ENCODE measurements at places on chromosomes 16 and 17.

- peak; percentile 80 for DNase-seq
Observed at GRCh38 chr17:51166987-51167931, 1.0 kb downstream of the NME2 start.

- no peak for DNase-seq
Observed at GRCh38 chr16:6362321-6362720, 970.3 kb upstream of the RBFOX1 start.

DNA sequence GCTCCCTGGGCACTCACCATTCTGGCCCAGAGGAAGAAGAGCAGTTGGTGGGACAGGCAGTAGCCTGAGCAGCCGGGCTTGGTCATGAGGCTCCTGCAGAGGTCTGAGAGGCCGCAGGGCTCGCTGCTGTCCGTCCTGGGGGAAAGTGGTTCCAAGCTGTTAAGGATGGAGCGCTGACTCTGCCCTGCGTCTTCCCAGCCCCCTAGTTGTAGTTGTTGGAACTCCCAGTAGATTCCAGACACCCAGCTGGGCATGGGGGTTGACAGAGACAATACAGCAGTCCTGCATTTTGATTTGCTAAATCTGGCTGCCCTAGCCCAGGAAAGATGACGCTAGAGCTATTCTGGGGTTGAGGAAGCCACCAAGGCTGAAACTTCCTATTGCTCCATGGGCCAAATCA is 7.3 kb downstream of the C16orf89 start:
- no peak for DNase-seq

GRCh38 chr17:78651554-78651953 is 74.4 kb upstream of the DNAH17 start:
- no peak for DNase-seq

DNA sequence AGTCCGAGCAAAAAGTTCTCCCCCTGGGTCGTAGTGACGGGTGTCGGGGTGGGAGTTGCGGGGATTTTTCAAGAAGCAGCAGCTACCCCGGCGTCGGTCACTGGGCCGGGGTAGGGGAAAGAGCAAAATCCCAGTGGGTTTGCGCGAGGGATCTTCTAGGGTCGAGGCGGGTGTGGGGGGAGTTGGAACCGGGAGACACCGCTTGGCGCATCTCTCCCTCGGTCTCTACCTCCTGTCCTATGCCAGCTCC is 2.3 kb upstream of the UBTF start:
- no peak for DNase-seq

GRCh38 chr17:35981908-35982330 is 622 bp upstream of the CCL16 start:
- DNase-seq: peak; percentile 24

DNA sequence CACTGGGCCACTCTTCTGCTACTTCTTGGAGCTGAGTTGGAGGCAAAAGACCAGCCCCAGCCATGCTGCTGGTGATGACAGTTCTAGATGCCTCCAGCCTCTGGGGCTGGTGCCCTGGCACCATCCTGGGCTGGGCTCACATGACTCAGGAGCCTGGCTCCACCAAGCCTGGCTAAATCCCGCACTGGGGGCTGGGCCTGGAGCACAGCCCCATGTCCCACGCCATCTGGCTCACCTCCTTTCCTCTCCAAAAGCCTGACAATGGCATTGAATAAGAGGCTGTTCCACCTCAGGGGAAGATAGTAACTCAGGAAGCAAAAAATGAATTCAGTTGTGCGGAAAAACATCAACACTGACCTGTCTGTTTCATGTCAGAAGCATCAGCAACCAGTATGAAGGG is 45.1 kb upstream of the MTSS2 start:
- DNase-seq: no peak

DNA sequence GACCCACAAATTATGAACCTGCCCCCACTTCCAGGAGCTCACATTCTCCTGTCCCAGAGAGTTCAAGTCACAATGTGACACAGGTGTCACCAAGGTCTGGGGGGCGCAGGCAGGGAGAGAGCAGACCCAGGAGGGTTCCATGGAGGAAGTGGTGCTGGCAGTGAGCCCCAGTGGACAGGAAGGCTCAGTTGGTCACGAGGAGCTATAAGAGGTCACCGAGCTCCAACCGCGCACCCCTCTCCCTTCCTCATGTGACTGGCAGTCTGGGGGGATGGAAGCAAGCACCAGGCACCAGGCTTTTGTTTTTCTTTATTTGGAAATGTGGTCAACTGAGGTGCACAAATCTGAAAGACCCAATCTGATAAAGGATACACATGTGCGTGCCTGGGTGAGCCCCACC is 2.5 kb downstream of the ITGAD start:
- DNase-seq: no peak

GRCh38 chr16:65289022-65289421 is 167.2 kb upstream of the CDH11 start:
- DNase-seq: no peak

DNA sequence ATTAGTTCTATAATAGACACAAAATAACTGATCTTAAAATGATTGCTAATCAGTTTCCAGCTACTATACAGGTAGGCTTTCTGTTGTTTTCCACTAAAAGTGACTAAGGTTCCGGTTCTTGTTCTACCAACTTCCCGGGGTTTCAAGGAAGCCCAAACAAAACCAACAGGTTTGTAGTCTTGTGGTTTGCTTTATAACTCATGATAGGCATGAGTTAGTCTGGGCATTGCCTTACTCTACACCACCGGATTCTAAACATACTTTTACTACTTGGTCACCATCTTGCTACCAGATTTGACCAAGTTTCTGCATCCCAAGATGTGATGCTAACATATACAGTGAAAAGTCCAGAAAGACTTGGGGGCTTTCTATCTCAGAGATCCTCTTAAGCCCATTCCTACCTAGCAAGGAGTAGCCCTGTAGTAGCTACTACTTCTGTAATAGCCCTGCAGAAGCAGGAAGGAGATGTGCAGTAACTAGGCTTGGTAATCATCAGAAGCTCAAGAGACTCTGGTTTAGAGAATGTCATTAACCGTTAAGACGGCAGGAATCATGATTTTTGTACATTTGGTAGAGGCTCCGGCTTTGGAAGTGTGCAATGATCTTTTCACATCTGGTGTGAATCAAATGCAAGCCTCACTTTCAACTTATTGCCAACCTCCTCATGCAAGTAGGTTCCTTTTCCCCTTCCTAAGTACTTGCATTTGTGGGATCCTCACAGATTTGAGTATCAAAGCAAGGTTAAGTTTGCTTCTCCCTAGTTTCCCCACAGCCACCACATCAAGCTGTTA is 1.6 kb downstream of the FAM117A start:
- peak; percentile 55 for DNase-seq

DNA sequence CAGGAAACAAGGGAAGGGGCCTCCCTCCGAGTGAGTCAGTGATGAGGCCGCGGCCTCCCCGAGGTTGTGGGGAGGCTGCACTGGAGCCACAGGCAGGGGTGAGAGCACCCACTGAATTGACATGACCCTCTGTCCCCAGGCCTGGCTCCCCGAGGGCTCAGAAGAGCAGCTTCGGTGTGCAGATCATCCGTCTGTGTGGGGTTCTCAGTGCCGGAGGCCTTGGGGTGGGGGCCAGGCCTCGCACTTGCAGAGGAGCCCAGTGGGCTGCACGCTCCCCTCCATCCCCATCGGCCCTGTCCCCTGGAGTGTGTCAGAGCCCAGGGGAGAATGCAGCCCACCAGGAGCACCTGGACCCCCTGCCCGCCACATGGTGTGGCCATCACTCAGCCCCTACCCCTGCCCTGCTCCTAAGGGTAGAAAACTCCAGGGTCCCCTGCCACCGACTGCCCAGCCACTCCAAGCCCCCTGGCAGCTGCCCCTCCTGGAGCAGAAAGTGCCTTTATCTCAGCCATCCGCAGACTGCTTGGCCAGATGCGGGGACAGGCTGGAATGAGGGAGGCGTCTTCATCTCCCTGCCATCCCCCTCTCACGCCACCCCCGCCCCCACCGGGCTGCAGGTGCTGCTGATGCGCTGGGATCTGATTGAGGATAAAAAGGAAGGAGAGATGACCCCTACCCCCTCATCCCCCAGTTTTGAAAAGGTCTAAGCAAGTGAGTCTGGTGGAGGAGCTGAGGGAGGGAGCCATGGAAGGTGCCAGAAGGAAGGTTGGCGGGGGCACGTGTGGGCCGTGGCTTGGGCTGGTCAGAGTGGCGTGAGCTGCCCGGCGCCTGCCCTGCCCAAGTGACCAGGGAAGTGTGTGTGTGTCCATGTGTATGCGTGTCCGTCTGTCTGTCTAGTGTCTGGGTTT is 358.3 kb downstream of the SEC14L1 start:
- no peak for DNase-seq

GRCh38 chr16:55035956-55036355 is 105.3 kb downstream of the IRX5 start:
- no peak for DNase-seq

- DNase-seq: no peak
Observed at GRCh38 chr17:59851439-59852375, 41.0 kb downstream of the TUBD1 start.

GRCh38 chr16:63816276-63816675 is 1305.6 kb downstream of the CDH11 start:
- DNase-seq: no peak

- no peak for DNase-seq
Observed at GRCh38 chr17:72822358-72823023, 270.0 kb downstream of the SLC39A11 start.

DNA sequence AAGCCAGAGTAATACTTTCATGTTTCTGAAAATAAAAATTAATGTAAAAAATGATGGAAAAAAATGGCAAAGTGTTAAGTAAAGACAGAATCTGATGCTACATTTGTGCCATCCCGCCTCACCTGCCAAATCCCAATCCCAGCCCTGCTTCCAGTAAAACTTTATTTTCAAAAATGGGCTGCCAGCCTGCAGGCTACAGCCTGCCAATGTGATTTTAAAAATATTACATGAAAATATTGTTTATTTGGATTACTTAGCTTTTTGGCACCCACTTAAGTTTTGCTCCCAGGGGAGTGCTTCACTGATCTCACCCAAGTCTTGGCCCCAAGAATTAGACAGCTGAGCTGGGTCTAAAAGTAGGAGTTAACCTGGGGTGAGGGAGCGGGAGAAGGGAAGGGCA is 112.8 kb downstream of the C16orf78 start:
- DNase-seq: no peak

GRCh38 chr16:79587897-79588296 is 12.6 kb downstream of the MAF start:
- no peak for DNase-seq

DNA sequence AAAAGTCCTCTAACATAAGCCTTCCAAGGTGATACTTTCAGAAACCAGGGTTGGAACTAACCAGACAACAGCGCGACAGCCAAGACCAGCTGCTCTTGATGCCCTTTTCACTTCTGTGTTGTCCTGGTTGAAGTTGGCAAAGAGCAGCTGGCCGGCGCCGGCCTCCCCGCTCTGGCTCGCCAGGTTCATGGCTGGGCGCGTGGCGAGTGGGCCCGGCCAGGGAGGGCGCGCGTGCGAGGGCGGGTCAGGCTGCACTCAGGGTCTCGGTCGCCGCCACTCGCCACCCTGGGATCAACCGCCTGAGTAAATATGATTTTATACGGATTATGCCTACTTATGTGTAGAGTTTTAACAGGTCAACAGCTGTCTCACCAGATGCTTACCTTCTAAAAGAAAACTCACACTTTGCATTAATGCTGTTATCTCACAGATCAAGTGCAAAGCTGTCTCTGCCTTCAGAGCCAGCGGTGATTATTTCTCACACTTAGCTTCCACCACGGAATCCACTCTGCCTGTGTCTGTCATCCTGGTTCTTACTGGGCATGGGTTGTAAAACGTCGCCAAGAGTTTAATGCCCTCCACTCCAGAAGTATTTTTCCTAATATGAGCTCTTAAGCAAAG is 13.5 kb downstream of the KCTD2 start:
- no peak for DNase-seq

DNA sequence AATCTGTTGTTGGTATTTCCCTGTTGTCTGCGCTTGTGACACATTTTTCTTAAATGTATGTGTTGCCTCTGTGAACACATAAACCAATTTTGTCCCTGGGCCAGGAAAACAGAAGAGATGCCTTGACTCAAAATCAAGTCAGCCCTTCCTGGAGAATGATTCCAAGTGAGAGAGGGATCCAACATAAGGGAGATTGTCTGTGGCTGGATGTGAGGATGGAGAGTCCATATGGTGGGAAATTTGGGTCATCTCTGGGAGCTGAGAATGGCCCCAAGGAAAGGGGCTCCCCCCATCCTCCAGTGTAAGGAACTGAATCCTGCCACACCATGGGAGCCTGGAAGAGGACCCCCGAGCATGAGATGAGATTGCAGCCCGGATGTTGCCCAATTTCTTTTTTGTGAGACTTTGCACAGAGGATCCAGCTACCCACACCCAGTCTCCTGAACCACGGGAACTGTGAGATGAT is 13.5 kb downstream of the CRYM start:
- DNase-seq: no peak

DNA sequence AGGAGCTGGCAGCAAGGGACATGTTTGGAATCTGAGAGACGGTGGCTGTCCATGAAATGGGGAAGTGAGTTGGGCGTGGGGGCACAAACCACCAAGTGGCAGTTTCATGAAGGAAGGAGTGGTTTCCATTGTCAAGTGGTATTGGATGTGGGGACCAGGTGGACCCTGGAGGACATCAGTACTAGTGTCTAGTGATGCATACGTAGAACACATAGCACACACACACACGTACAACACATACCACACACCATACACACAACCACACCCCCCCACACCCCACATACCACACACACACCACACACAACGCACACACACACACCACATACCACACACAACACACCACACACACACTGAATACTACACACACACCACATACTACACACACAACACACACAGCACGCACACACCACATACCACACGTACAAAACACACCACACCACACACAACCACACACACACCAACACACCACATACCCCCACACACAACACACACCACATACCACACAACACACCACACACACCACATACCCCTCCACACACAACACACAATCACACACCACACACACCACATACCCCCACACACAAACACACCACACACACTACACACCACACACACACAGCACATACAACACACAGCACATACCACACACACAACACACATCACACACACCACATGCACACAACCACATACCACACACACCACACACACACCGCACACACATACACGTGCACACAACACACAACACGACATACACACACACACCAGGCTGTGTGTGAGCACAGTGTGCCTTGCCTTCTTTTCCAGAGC is 41.1 kb upstream of the GSE1 start:
- peak; percentile 88 for DNase-seq

GRCh38 chr17:37322826-37323561 is 52.8 kb upstream of the C17orf78 start:
- DNase-seq: no peak

GRCh38 chr16:23711785-23712184 is 1.2 kb downstream of the ERN2 start:
- DNase-seq: no peak

DNA sequence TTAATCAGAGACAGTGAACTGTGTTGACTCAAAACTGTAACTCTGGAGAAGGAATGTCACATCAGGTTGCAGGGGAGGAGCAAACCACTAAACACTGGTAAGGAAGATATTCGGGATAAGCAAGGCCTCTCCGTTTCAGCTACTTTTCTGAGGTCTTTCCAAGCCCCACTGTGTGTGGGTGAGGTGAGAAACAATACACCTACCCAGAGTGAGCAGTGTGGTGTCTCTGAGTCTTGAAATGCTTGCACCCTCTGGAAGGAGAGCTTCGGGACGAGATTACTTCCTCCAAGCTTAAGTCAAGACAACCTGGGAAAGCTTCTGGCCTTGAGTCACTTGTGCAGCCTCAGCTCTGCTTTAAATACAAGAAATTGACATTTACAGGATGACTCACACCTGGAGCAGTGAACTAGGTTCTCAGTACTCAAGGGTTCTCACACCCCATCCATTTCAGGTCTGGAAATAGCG is 2.5 kb upstream of the MAP3K14 start:
- DNase-seq: no peak

GRCh38 chr17:78838574-78839005 is 2.0 kb downstream of the USP36 start:
- no peak for DNase-seq
